Articular chondrocyte of knee joint (primary cell): ENCODE measurements at places on chromosomes 16 and 17. TPM values are rescaled to one million over a fixed set of nuclear protein-coding genes. Genes with fewer than 3 reads are reported as not detected.

The RNF157 gene
- 0.26 and 0.76 TPM in 2 replicates for total RNA-seq

The HCRT gene
- not detected in 2 replicates for total RNA-seq

The TP53TG3C gene
- not detected in 2 replicates for total RNA-seq

The SIAH1 gene
- total RNA-seq: 31.6 and 39.6 TPM in 2 replicates

The PRSS21 gene
- total RNA-seq: 0.22 TPM in 1 of 2 replicates, not detected in the other

The NPB gene
- 0.13 and 0.43 TPM in 2 replicates for total RNA-seq

The PPY gene
- total RNA-seq: not detected in 2 replicates

The CIBAR2 gene
- total RNA-seq: 0.11 TPM in 1 of 2 replicates, not detected in the other

The SYT17 gene
- 0.11 and 0.13 TPM in 2 replicates for total RNA-seq

The PLA2G10 gene
- not detected in 2 replicates for total RNA-seq

The ETV4 gene
- total RNA-seq: 0.26 and 0.32 TPM in 2 replicates

The CEMP1 gene
- total RNA-seq: not detected in 2 replicates

The FOXL1 gene
- 2.2 and 2.3 TPM in 2 replicates for total RNA-seq

The NLK gene
- total RNA-seq: 16.6 and 17.5 TPM in 2 replicates

The MEOX1 gene
- 0.11 and 0.26 TPM in 2 replicates for total RNA-seq

The KRT31 gene
- not detected in 2 replicates for total RNA-seq

The AOC2 gene
- 1.3 and 2.6 TPM in 2 replicates for total RNA-seq

The PROCA1 gene
- total RNA-seq: 0.54 and 0.78 TPM in 2 replicates

The CBX1 gene
- 52.4 and 53.0 TPM in 2 replicates for total RNA-seq

The CFDP1 gene
- 45.3 and 47.1 TPM in 2 replicates for total RNA-seq

The AMDHD2 gene
- 28.1 and 36.8 TPM in 2 replicates for total RNA-seq

The TBC1D3D gene
- total RNA-seq: not detected in 2 replicates

The KRT33B gene
- total RNA-seq: not detected in 2 replicates

The CRHR1 gene
- not detected in 2 replicates for total RNA-seq

The KRTAP4-6 gene
- not detected in 2 replicates for total RNA-seq

The OR1F1 gene
- total RNA-seq: not detected in 2 replicates

The CFAP97D1 gene
- not detected in 2 replicates for total RNA-seq

The CLDN9 gene
- not detected in 2 replicates for total RNA-seq

The NEUROD2 gene
- total RNA-seq: not detected in 2 replicates

The CES4A gene
- 3.6 and 5.0 TPM in 2 replicates for total RNA-seq

The FLYWCH2 gene
- total RNA-seq: 37.6 and 46.6 TPM in 2 replicates

The HNF1B gene
- total RNA-seq: not detected in 2 replicates

The ALDH3A1 gene
- 5.6 and 9.3 TPM in 2 replicates for total RNA-seq

The TBC1D3C gene
- total RNA-seq: 0.32 TPM in 1 of 2 replicates, not detected in the other

The ITGAD gene
- not detected in 2 replicates for total RNA-seq
